ENCODE measurements at places on chromosomes 1 and 21.
A peak's percentile ranks its signal among the peaks of the same experiment; 100 is the strongest.

GRCh38 chr1:43522776-43523480, 7.8 kb upstream of the PTPRF start:
- DNase-seq = no peak

GRCh38 chr21:44477712-44478111, 22.4 kb downstream of the LRRC3 start:
- no peak for DNase-seq

DNA sequence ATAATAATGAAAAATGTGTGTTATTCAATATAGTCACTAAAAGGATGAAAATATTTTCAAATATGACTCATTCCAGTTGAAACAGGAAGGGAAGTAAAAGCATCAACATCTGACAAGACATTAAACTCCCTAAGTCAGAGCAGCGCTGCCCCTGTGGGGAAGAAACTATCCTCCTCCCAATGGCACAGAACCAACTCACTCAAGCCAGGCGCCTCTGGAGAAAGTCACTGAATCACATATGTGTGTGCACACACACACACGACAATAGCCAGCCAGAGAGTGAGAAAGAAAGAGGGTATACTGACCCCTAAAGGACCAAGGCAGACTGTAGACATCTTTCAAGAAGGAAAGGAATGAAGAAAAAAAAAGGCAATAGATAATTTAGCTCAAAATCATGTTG, 126.9 kb downstream of the SETD4 start:
- peak; percentile 49 for DNase-seq

- DNase-seq = no peak
Measured at GRCh38 chr21:33703750-33704606, 61.7 kb downstream of the ITSN1 start.

- no peak for DNase-seq
Measured at GRCh38 chr1:21524686-21525339, 15.6 kb downstream of the ALPL start.

DNA sequence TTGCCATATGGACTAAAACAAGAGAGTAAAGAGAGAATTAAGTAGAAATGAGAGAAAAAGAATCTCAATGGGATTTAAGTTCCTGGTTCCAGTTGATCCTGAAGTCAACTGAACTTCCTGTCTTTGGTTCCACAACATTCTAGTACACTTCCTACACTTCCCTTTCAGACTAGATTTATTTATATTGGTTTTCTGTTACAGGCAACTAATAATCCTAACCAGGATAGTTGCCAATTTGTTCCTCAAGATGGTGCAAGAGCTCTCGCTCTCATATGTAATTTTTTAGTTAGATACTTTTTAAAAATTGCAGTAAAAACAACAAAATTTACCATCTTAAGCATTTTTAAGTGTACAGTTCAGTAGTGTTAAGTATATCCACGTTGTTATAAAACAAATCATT, 28.8 kb upstream of the TRIM45 start:
- no peak for DNase-seq

GRCh38 chr1:213561870-213562269, 425.9 kb upstream of the PROX1 start:
- DNase-seq = no peak

DNA sequence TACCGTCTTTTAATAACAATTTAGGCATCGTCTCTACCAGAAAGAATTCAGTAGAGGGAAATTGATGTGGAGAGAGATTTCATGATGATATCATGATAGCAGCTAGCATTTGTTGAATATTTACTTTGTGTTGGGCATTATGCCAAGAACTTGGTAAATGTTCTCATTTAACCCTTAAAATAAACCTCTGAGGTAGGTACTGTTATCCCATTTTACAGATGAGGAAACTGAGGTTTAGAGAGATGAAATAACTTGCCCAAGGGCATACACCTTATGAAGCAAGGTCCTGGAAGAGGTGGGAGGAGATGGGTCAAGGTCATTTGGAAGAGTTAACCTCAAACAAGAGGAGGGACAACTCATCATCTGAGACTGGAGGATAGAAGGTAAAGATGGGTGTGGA, 34.8 kb downstream of the TSNAX start:
- no peak for DNase-seq

DNA sequence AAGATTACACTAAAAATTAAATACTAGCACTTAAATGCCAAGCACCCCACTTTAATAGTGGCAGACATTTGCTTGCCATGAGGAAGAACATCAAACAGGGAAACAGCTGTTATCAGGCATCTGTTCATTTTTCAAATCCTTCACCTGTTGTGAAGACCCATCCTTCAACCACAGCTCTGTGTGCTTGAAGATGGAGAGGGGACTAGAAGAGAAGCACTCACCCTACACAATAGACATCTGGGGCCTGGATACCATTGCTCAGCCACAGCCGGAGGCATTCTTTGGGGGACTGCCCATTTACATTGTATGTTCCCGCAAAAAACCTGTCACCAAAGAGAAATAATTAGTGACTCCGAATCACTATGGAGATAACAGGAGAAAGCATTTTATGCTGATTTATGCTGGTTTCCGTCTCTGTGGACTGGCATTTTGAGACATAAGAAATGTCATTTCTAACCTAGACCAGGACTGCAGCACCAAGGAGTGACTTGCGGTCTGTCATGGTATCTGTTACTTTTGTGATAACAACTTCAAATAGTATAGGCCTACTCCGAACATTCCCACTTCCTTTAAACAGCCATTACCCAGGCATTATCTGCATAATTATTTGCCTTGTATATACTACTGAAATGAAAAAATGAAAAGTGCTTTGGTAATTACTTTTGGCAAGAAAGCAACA, 28.8 kb upstream of the MTF1 start:
- peak; percentile 59 for DNase-seq
